ENCODE measurements at places on chromosomes 4 and X.

DNA sequence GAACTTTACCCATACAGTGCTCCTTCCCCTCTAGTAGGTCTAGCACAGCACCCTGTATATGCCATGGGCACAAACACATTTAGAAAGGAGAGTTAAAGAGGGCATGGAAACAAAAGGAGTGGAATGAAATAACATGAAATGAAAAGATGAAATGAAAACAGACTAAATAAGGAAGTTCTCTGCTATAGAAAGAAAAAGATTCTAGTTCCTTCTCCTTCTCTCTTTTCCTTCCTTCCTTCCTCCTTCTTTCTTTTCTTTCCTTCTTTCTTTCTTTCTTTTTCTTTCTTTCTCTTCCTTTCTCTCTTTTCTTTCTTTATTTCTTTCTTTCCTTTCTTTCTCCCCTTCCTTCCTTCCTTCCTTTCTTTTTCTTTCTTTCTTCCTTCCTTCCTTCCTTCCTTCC, 2197.4 kb downstream of the PCDH7 start:
- DNase-seq = no peak

- no peak for DNase-seq
Observed at GRCh38 chr4:57945298-57945697, 835.1 kb upstream of the IGFBP7 start.

- DNase-seq = no peak
Observed at GRCh38 chr4:59180161-59180560, 2020.0 kb upstream of the ADGRL3 start.

DNA sequence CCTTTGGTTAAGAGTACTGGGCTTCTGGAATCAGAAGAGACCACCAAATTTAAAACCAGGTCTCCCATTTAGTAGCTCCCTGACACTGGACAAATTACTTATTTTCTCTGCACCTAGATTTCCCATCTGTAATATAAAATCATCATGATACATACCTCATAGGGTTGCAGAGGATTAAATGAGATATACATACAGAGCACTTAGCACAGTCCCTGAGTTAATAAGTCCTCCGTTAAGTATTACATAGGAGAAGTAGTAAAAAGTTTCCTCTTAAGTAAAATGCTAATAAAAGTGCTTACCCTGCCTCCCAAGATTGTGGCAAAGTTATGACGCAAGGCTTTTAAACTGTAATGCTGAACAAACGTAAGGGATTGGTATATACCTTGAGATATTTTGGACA, 539 bp upstream of the CHIC1 start:
- DNase-seq = no peak

DNA sequence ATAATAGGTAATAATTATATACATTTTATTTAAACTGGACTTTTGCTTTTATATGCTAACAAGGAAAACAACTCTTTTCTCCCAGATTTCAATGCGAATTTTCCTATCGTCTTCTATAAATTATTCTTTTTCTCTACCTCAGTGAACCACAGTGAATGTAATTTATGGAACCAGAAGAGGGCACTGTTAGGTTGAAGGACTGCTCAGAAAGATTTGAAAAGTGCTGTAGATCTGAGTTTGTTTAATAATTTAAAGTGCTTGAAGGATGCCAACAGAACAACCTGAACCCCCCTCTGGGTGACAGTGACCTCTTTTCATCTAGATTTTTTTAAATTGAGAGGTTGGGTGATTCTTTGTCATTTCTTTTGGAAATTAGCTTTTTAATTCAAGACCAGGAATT, 54.9 kb downstream of the PHOX2B start:
- no peak for DNase-seq

DNA sequence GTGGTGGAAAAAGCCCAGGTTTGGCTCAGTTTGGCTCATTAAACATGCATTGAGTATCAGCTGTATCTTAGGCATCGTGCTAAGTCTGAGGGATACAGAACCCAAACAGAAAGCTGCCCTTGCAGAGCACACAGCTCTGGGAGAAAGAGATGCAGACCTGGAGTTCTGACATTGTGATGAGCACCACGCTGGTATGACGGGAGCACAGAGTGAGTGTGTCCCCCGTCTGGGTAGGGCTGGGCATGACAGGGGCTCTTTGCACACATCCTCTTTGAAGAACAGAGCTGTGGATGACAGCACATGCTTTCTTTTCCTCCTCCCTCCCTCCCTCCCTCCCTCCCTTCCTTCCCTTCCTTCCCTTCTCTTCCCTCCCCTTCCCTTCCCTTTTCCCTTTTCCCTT, 52.2 kb downstream of the CLCN4 start:
- no peak for DNase-seq

DNA sequence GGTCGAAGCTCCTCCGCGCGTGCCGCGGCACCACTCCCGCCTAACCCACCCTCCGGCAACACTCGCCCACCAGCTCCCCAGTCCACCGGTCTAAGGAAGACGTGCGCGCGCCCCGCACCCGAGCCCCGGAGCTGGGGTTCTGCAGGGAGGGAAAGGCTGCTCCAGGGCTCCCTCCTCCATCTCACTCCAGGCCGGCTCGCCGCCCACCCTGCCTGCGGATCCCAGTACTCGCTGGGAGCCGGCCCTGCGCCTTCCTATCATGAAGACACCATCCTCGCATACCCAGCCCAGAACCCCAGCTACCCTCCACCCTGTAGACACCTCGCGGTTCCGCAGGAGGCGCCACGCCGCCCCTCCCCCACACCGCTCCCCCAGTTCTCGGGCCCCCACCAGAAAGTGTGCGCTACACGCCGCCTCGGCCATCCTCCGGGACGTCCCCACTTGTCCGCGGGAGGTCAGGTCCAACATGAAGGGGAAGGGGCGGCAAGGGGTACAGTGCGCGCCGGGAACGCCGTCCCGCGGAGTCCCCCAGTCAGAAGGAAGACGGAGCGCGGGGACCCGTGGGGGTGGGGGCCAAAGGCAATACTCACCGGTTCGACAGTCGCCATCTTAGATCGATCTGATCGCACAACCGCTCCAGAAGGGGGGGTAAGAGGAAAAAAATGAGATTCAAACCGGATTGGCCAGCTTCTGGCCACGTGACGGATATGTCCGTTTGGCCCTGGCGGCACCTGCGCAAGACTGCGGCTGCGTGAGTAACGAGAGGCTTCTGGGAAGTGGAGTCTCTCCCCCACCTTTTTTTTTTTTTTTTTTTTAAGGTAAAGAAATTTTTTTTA, at the start of gene EIF4E:
Gene EIF4E, minus strand, starts transcription at position 629 of the 836 bp plus-strand sequence. Its CDS starts 21 bp downstream, at position 608.
- peak; percentile 98 for DNase-seq

GRCh38 chrX:97026406-97026805, 142.7 kb downstream of the RPA4 start:
- DNase-seq = no peak

DNA sequence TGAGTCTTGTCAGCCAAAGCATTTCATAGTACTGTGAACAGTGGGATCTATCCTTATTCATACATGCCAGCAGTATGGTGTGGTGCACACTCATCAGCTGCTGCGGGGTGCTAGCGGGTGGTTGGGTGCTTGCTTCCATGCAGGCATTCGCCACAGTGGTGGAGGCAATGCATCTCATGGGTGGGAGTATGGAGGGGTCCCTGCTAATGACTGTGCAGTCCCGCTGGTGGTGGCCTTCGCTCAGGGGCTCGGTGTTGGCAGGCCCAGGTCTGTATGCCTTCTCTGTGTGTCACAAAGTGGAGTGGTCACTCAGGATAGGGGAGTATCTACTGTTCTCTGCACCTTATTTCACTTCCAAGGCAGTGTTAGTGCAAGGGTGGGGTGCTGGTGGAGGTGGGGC, 122.6 kb downstream of the POU3F4 start:
- no peak for DNase-seq

DNA sequence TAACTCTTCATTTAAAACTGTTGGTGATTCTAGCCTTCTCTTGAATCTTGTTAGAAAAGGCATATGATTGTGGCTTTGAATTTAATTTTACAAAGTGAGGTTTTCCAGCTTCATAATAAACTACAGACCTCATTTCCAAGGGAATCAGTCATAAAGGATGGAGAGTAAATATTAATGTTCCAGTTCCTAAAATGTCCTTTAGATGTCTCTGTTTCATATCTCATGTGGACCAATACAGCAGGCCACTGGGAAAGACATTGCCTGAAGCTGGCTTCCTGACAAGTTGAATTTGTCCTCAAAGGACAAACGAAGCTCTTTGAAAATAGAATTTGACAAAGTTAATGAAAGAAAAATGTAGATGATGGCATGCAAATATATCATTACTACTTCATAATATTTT, 125.4 kb downstream of the ZNF330 start:
- DNase-seq = no peak

DNA sequence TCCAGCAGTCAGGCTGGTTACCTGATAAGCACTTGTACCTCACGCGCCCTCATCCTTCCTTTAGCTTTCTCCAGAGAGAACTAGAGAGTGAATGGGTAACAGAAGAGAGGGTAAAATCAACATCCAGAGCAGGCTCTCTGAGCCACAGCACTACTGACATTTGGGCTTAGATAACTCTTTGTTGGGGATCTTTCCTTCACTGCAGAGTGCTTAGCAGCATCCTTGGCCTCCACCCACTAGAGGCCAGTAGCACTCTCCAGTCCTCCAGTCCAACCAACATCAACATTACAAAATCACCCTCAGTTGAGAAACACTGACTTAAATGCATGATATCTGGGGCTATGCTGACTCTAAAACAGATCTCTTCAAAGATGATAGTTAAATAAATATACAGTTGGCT, 220.7 kb downstream of the TACR3 start:
- DNase-seq = no peak

DNA sequence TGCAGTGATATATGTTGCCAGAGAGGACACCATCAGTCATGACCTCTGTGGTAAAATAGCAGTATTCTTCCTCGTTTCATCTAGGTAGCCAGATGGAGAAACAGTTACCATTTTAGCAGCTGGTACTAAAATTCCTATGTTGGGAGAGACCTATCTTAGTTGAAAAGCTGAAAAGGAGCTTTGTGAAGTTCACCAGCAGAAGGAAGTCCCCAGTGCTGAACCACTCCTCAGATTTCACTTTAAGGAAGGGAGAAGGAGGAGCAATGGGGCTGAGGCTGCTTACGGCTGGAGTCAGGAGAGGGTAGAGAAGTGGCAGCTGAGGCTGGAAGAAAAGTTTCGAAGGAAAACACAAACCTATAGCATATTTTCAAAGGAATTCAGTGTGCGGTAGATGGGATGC, 103.7 kb downstream of the ATXN3L start:
- no peak for DNase-seq

DNA sequence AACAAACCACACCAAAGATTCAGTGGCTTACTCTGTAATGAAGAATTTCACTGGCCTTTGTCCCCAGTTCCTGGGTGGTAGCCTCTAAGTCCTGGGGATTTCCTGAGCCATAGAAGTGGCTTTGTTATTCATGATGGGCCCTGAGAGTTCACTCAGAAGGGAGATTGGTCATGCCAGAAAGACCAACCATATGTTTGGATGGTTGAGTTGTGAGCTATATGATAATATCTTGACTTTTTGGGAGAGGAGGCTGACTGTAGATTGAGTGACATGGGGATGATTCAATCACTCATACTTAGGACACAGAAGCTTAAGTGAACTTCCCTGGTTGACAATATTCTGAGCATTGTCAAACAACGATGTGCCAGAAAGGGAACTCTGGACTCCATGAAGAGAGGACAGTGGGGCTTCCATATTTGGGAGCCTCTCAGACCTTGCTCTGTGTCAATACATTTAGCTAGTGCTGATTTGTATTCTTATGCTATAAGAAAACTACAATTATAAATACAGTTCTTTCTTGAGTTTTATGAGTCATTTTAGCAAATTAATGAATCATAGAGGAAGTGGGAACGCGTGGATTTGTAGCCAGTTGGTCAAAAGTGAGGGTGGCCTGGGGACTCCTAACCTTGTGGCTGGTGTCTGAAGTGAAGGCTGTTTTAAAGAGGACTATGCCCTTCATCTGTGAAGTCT, 392.0 kb downstream of the GBA3 start:
- no peak for DNase-seq

DNA sequence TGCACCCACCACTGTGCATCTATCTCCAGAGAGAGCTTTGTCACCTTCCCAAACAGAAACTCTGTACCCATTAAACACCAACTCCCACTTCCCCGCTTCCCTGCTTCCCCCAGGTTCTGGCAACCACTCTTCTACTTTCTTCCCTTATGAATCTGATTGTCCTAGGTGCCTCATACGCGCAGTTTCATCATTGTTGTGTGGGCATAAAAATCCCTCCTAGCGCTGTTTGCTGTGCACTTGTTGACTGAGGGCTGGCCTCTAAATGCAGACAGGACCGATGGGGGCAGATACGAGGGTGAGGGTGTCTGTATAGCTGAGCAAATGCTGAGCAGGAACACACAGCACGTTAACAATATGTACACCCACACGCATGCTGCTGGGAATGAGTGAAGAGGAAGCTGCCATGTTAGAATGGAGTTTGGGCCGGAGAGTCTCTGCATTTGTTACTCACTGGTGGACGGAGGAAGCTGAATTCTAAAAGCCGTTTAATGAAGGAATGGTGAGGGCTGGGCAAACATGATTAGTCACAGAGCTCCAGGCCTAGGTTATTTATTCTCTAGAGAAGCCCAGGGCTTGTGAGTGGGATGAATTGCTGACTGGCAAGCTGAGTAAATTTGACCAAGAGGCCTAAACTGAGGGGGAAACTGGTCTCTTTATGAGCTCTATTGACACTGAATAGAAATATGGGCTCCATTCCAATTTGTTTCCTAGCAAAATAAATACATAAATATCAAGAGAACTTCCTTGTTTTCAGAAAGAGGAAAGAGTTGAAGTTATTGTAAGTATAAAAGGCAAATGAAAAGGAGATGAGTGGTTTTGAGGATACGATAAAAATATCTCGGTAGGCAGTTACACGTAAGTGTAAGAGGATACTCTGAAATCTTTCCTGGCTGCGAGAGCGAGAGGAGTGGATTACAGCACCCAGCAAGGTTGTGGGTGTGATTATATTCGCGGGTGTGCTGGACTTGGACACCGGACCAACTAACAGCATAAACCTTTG, 95.9 kb upstream of the RPS6KA3 start:
- DNase-seq = no peak

DNA sequence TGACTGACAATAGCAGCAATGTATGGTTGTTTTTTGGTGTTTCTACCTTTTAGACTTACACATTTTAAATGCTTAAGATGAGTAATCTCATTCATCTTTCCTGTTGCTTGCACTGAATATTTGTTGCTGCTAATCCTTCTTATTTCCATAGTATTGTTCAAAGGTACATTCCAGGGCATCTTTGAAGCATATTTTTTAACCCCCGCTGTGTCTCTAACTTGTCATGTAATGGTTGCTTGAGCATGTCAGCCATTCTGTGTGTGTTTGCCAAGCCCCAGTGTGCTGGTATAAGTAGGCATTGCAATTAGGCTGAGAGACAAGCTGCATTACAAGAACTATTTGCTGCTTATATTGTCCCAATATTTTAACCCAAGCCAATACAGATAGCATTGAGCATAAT, 87.9 kb downstream of the IL1RAPL1 start:
- no peak for DNase-seq
